ENCODE measurements at places on chromosomes 3 and 15.

DNA sequence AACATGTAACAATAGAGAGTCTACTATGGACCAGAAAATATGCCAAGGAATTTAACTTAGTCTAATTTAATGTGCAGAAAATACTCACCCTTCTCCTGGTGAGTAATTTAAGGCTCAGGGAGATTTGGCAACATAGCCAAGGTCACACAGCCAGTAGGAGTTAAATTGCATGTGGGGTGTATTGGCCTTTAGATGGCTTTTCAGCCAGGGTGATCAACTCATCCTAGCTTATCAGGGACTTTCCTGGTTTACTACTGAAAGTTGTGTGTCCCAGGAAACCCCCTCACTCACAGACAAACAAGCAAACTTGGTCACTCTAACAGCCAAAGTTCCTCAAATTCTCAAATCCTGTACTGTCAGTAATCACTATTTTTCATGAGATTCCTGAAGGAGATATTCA lies 2.6 kb upstream of the SLC9A9 start:
- DNase-seq, result no peak

DNA sequence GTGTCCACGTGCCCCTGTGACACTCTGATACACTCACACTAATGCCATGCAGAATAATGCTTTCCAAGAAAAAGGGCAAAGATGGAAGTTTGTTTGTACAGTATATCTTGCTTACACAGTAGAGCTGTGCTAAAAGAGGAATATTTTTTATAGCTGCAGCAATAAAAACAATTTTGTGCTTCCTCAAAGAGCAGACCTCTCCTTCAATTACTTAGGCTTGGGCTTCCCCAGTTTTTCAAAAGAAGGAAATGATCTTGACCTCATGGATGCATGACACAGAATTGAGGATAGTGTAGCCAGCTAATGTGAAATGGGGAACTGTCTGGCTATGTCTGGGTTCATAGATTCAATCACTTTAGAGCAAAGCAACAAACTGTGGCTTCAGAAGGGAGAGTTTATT lies 137.4 kb downstream of the STT3B start:
- no peak for DNase-seq

DNA sequence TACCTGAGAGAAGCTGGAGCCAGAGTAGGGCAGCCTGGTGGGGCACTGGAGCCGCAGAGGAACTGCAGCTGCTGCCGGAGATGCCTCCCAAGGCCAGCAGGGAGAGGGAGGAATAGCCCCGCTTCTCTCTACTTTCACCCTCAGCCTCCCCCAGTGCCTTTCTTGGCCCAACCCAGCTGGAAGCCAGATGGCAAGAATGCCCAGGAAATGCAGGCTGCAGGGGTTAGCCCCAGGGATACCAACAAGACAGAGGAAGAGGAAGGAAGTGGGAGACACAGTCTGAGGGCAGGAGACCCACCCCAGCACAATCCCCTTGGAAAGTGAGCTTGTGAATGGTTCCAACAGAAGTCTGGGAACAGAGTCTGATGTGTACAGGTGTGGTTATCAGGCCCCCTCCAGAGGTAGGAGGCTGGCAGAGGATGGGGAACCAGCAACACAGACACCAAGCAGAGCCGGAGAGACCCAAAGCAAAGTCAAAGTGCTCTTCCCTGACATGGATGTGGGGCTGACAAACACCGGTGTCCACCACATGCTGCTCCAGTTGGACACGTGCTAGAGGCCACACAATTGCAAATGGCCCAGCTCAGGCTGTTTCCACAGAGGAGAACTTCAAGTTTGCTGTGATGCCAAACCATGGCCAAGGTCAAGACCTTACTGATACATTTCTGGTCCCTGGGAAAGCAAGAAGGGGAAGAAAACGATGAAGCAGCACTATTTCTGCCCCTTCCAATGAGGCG lies 418.8 kb upstream of the PROK2 start:
- no peak for DNase-seq

DNA sequence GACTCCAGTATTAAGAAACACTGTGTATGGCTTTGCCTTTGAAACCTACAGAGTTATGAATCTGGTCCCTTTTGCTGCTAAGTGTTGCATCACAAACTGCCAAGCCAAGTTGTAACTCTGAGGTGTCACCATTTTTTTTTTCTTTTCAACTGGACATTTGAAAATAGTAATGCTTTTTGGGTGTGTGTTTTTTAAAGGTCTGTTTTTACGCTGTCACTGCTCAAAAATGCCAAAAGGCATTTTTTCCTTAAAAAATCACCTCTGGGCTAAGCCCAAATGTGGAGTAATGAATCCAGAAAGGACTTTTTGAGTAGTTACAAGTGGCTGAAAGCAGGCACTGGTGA lies 9.5 kb downstream of the SMAD3 start:
- no peak for DNase-seq

DNA sequence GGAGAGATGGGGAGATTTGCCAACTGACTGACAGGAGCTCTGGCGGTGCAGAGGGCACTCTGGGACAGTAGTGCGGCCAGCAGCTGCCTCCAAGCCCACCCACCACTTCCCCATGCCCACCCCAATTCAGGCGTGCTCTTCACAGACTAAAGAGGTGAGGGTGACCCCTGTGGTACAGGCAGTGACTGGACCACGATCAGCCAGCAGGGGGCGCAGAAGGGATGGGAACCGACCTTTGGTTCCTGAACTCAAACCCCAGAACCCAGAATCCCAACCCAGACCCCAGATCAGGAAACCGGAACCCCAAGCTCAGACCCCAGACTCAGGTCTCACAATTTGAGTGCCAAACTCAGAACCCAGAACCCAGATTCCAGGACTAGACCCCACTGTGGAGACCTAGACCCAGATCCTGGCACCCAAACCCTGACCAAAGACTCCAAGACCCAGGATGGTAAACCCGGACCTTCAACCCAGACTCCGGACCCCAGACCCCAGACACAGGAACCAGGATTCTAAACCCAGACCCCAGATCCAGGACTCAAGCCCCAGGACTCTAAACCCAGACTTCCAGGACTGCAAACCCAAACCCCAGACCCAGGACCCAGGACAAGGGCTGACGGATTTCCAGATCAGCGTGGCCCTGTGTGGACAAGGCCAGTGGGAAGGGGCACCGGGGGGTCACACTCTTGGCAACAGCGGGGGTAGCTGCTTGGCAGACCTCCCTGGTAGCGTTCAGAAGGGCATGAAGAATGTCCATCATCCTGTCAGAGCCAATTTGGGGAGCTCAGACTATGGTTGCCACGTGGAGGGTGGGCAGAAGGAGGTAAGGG lies 3.7 kb upstream of the MYL3 start:
- DNase-seq, result no peak

GRCh38 chr3:195153130-195153529 lies 117.8 kb downstream of the XXYLT1 start:
- DNase-seq, result no peak

- DNase-seq, result no peak
Measured at GRCh38 chr3:43214616-43215015, 71.7 kb upstream of the SNRK start.

DNA sequence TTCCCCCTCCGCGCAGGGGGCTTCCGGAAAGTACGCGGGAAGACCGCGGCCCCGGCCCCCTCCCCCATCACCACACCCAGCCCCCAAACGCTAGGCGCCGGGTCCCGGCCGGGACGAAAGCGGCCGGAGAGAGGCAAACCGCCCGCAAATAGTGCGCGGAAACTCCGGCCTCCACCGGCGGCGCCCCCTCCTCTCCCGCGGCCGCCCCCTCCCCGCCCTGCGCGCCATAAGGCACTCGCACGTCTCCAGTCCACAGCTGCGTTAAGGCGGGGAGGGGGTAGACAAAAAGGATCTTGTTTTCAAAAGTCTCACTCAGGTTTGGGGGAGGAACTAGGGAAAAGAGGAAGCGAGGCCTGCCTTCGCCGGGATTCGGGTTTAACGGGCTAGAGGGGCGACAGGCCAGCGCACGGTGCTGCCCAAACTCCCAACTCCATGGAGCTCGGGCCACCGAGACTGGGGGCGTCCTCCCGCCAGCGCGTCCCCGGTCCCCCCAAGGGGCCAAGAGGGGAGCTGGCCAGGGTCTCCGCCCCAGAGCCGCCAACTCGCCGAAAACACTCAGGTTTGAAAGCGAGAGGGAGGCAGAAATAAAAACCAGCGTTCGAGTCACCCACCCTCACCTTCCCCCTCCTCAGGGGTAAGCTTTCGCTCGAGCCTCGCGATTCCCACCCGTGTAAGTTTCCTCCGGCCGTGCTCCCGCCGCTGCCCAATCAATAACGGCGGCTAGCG lies 1.8 kb downstream of the ANP32A start:
- no peak for DNase-seq

DNA sequence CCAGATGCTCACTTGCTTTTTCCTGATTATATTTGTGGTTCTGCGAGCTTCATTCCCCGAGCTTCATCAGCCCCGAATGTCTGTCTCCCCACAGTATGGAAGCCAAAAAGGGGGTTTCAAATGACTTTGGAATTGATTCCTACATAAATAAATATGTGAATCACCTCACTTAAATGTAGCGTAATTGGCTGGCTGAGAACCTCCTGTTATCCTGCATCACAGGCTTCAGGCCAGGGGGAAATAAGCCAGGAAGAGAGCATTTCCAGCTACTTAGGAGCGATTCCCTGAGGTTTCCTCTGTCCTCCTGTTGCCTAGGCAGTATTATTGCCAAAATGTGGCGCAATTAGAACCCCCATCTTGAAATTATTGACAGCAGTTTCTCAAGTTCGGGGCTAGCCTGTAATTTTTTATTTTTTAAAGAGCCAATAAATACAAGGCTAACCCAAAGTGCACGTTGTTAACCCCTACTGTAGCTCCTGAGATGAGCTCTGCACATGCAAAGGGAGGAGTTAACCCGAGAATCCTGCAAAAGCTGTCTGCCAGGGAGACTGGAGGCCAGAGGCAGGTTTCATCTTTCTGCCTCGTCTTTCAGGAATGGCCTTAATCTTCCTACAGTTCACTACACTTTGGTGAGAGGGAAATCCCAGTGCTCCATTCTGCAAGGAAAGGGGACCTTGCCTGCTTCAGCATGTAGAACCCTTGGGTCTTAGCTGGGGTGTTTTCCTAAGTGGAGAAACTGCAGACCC lies 148.2 kb downstream of the ADAMTS9 start:
- DNase-seq, result peak; percentile 94

DNA sequence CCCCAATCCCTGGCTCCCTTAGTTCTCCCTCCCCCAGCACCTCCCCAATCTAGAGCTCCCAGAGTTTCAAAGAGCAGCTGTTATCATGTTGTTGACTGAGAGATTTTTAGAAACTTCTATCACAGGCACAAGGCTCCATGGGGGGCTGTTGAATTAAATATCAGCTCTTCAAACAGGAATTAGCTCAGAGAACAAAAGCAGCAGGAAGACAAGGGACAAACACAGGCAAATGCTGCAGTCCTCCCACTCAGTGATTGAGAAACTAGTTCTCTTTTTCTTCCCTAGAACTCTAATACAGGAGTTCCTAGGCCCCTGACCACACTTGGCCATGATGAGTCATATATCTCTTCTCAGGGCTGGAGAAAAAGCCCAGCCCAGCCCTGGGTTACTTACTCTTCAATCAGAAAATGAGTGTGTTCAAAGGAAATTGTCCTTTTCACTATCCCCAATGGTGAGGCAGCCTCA lies 262.1 kb downstream of the IGSF11 start:
- no peak for DNase-seq

GRCh38 chr15:32856753-32857152 lies 138.9 kb downstream of the GREM1 start:
- DNase-seq, result no peak

DNA sequence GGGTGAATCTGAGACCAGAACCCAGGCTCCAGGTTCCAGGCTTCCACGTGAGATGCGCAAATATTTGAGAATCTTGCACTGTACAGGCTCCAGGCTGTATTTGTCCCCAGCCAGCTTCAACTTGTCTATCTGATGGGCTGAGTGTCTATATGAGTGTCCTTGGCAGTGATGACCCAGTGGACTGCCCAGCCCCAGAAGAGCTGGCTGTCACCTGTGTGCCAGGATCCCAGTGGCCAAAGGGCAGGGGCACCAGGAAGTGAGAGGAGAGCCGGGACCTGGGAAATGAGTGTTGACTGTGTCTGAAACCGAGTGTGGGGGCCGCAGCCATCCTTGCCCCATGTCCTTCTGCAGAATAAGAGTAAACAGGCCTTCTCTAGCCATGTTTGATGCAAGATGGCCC lies 10.4 kb downstream of the FAH start:
- no peak for DNase-seq

Data from fibroblast of skin of left quadriceps (primary cell).